ENCODE measurements at places on chromosomes 3 and 15.
A peak's percentile ranks its signal among the peaks of the same experiment; 100 is the strongest.

- peak; percentile 59 for DNase-seq
Measured at GRCh38 chr3:150005243-150006112, 34.8 kb upstream of the PFN2 start.

DNA sequence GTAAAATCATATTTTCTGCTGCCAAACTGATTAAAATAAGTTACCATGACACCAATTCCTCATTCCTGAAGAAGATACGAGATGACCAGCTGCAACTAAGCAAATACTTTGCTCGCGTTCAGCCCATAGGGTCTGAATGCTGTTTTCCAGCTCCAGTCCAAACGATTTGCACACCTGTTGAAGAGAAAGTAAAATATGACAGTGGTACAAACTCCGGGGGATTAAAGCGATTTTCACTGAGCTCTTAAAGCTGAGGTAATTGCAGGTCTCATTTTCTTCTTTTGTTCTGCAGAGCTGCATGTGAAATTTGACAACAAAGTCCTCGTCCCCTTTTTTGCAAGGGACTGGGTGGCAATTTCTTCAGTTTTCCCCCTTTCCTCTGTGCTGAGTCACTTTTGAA lies 118.4 kb downstream of the NR2F2 start:
- DNase-seq = no peak

DNA sequence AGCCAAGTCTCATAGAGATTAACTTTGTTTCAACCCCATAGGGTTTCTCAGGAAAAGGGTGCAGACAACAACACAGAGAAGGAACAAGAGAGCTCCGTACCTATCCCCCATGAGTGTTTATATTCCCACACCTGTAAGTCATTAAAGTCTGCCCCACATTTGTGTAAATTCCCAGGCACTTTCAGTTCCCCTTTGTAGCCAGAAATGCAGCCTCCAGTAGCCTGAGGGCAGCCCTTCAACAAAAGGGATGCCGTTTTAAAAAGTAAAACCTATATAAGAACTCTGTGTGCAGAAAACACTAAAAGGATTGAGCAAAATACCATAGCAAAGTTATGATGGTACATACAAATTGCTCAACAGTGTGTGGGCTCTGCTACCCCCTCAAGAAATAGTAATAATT lies 59.7 kb upstream of the TMEM108 start:
- DNase-seq = no peak

DNA sequence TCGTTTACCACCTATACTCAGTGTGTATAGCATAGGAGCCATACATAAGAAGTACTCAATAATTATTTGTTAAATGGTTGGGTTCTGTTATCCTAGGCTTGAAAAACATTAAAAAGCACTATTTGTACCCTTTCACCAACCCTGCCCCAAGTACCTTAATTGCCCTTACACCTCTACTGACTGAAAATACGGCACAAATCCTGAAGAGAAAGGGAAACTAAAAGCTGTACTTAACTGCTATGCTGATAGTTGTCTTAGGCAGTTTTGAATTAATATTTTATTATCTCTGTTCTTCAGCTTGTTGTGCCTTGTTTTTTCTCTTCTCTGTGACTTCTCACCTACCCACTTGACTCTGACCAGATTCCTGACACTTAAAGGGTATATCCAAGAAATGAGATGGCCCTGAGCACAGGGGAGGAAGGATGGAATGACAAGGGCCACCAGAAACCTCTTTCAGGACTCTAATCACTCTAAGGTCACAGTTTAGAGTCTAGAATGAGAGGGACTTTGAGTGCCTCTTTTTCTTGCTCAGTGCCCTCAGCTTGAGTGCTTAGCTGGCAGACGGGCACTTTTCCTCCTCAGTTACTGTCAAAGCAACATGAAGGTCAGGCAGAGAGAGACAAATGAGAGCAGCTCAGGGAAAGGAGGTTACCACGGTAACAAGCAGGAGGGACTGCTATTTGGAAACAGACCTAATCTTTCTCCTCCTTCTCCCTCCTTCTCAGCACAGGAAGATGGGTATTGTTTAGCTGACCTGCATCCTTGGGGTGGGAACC lies 136.5 kb downstream of the ZNF609 start:
- DNase-seq = no peak

DNA sequence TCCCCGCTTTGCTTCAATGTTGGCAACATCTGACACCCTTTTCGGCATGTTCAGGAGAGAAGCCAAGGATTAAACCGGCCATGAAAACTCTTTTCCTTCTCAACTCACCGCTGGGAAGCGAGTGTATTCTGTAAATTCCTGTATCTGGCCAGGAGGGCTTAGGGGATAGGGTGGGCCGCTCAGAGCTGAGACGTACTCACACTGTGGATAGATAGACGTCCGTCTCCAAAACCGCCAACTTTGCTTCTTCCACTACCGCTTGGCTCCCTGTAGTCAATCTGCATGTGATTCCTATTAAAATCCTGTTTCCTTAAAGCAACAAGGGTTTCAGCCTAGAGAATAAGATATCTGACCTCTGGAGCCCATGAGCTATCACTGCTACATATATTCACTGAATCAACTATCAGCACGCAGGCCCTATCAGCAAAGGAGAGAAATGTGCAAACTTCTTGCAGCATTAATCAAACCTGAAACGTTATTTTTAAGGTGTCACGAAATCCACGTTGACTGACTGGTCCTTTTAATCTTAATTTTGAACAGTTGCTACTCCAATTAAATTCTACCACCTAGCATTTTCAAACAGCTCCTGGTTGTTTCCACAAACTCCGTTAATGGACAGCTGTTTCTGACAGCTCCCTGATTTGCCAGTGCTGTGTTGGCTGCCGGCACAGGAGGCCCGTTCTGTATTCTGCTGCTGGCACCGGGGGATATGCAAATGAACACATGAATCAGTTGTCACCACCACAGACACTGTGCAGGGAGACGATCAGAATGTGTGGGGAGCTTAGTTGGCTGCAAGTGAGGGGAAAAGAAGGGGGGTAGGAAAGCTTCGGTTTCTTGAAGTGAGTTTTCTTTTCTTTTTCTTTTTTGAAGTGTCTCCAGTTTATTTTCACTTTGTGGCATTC lies 438.9 kb upstream of the ARRDC4 start:
- no peak for DNase-seq

- no peak for DNase-seq
Measured at GRCh38 chr3:146928421-146929059, 323.4 kb upstream of the PLSCR5 start.

DNA sequence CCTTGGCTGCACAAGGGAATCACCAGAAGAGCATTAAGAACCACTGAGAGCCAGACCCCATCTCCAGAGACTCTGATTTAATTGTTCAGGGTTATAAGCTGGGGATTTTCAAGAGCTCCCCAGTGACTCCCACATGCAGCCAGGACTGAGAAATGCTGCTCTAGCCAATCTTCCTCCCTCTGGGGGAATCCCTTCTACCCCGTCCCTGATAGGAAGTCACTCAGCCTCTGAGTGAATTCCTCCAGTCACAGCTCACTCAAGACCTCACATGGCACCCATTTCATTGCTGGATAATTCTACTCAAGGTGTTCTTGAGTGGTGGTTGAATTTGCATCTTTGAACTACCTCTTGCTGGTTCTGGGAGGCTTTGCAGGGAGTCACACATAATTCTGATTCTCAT lies 10.7 kb downstream of the CCR3 start:
- no peak for DNase-seq

GRCh38 chr3:123765475-123766128 lies 118.5 kb downstream of the MYLK start:
- no peak for DNase-seq

DNA sequence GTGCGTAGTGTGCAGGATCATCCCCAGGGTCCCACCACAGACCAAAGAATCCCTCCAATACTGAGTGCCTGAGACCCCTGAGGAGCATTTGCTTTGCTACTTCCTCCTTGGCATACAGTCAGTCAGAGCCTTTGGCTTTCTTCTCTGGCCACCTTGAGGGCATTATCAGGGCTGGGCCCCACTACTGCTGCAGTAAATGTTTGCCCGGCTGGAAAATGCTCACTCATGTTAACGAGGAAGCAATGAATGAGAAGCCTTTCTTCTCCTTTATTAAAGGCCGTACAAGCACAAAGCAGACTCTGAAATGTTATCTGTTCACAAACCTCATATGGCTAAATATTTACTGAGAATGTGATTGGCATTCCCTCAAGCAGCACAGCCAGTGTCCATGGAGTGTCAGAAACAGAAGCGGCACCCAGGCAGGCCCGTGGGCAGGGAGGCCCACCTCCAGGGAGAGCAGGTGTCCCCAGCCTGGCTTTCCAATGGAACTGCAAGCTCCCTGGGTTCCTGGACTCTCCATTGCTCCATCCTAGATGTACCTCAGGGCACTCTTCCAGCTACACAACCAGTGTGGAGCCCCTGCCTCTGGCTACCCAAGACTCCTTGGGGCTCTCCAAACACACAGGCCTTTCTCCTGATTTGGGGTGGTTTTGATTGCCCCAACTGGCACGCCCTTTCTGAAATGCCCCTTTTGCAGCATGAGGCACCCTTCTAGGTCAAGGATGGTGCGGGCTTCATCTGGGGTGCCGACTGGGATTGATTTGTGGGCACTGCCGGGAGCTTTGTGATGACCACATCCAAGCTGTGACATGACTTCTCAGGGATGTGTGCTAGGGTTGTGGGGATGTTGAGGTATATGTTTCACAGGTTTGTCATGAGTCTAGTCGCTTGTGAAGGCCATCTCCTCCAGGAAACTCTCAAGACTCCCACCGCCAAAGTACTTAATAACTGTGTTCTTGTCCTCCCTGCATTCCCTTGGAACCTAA lies 195.6 kb downstream of the FAM43A start:
- DNase-seq = no peak

DNA sequence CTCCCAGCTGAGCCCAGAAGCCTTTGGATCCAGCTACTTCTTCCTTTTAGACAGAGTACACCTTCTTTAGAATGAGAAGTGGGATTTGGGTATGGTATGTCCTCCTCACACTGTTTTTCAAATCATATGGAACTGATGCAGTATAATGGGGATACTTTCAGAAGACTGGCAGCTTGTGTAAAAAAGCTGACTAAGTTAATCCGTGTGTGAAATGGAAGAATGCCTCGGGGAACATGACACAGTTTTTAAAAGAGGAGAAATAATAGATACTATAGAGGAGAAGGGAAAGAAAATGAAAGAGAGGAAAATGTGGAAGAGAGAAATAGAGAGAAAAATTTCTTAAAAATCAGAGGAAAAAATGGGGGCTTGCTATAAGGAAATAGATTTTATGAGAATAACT lies 47.7 kb downstream of the TUSC7 start:
- DNase-seq = no peak

DNA sequence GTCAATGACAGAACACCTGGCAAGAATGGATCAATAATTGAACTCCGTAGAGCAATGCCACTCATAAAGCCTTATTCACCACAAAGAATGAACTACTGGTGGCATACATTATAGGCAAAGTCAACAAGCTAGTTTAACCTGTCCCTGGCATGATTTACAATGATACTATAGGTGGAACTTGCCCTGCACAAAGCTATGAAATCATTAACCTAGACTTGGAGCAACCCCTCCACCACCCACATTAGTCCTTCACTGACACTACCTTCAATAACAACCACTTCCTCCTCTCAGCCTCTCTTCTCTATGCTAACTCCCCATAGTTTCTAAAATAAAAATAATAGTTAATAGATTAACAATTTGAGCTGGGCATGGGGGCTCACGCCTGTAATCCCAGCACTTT lies 54.4 kb downstream of the ACAP2 start:
- no peak for DNase-seq

- no peak for DNase-seq
Measured at GRCh38 chr3:177979703-177980102, 556.5 kb upstream of the KCNMB2 start.

DNA sequence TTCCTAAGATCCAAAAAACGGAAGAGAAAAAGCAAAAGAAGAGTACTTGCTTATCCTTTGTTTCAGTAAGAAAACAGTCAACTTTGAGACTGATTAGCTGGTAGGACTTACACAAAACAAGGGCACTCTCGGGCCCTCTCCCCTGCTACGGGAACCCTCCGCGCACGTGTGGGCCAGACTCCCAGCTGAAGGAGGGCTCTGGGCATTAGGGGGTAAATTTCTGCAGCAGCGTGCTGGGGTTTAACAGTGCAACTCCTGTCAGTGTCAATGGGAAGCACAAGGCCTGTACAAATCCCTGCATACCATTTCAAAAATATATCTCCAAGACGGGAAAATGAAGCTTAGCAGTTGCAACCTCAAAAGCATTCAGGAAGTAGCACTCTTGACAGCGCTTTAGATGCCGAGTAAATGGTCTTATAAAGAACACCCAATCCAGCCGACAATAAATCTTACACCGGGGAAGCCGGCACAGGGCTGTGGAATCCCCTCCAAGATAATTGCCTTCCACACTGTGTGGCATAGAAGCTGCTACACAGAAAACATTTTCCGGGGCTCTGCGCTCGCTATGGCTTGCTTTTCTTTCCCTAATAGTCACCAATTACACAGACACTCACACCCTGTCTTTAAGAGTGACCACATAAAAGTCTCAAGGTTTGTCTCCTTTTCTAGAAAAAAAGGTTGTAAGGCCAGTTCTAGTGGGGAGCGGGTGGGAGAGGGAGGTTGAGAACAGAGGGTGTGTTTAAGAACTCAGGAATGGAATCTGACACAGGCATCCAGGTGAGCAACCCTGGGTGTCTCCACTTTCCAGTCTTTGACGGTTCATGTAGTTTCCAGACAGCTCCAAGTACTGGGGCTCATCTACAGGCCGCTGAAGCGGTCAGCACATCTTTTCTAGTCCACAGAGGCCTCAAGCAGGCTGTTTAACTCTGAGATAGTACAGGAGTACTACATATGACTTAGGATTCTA lies 512.7 kb downstream of the FOXP1 start:
- DNase-seq = no peak

DNA sequence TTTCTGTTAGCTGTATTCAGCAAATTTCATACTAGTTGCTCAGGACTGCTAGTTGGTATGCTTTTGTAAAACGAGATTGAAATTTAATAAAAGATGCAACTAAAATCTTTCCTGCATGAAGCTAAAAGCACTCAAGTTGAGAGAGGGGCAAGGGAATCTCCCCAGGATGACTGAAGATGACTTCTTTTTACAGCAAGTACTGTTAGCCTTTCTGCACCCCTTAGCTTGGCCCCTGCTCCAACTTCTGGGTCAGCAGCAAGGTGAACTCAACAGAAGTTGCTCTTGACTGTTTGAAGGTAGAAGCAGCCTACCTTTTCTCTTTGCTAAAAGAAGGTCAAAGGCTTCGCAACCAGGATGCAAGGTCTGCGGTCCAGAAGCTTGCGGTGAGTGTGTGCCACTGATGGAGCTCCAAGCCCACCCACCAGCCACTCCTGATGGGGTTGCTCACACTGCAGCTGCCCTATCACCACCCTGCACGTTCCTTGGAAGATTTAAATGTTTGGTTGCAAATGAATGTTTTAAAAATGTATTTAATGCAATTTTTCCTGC lies 32.5 kb downstream of the NME9 start:
- no peak for DNase-seq

- no peak for DNase-seq
Measured at GRCh38 chr3:122918576-122919290, 108.8 kb downstream of the SEMA5B start.

GRCh38 chr3:159624616-159625015 lies 364.0 kb upstream of the IL12A start:
- no peak for DNase-seq

DNA sequence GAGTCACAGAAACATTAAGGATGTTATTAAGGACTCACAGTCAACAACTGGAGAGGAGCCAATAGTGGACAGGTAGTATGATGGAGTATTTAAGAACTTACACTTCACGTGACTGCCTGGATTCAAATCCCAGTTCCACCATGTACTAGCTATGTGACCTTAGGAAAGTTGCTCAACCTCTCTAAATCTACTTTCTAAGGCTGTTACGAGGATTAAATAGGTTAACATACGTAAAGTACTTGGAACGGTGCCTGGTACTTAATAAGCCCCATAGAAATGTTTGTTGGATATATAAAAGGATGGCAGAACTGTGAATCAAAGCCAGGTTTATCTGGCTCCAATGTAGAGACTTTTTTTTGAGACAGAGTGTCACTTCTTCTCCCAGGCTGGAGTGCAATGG lies 24.4 kb downstream of the THRB start:
- no peak for DNase-seq
